ENCODE measurements at places on chromosomes 3 and 15.

DNA sequence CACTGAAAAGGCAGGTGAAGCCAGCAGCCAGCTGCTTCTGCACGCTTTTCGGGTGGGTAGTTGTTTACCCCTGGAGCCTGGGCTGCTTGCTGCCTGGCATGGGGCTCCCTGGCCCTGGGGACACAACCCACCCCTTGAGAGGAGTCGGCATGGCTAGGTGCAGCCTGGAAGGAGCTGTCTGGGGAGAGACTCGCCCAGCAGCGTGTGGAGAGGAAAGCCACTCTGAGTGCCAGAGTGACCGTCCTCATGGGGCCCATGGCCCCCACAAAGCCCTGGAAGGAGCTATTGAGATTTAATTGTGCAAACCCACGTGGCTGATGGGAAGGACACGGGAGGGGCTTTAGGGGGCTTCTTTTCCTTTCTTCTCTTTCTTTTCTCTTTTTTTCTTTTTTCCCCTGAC lies 137.5 kb downstream of the OPA1 start:
- no peak for DNase-seq

DNA sequence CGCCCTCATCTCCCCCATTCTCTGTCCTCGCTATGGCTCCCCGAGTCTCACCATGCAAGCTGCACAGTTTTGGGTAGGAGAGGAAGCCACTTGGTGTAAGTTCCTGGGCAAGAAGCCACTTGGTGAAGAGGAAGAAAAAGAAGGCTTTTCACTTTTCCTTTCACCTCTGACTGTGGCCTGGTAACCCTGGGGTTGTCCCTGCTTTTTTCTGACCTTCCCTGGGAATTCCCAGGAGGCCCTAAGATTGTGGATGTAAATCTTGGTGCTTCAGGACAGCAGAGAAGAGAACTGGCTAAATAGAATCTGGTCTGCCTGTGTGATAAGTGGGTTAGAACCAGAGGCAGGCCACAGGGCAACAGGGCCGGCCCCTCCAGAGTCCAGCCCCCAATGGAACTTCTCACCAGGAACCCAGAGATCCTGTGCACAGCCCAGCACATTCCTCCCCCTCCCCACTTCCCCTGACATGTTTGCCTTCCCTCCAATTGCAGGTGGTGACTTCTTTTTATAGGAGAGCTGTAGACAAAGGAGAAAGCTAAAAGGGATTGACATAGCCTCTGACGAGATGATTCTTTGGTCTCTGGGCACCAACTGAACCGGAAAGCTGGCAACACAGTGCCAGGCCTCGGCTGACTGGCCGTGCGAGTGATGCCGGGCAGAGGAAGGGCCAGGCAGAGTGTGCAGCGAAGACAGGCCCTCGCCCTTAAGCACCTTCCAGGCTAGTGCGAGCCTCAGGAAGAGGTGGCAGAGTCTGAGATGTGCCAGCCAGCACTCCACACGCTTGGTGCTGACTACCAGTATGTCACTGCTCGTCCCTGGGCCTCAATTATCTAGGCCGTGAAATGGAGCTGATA lies 19.4 kb upstream of the SKOR1 start:
- DNase-seq: no peak

DNA sequence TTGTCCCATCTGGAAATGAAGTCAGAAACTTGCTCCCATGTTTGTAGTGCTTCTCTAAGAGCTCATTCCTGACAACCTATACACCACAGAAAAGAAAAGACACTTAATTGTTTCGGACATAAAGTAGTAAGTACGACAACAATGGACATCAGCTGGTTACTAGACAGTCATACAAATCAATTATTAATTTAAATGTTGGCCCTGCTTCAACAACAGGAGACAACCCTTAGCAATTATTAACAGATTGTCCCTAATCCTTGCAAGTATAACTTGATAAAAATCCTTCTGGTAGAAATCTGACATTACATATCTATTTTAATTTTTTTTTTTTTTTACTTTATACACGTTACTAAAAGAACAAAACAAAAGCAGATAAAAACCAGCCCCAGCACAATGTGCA lies 29.8 kb downstream of the ERICH6 start:
- no peak for DNase-seq

GRCh38 chr15:46344115-46344724 lies 709.4 kb downstream of the SQOR start:
- DNase-seq: no peak

DNA sequence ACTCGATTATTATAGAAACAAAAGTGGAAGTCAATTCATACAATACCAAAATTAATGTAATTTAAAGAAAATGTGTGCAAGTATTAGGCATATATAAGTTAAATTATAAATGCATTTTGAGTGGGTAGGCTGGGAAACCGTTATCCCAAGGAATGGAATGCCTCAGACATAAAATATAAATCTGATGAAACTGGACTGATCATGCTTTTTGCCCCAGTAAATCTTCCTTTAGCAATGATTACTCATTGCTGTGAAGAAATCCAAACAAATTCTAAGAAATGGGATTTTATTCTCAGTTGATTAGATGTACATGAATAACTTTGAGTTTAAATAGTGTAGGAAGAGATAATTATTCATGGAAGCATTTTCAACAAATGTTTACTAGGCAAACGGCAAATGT lies 185.5 kb upstream of the KCNMB2 start:
- DNase-seq: no peak

DNA sequence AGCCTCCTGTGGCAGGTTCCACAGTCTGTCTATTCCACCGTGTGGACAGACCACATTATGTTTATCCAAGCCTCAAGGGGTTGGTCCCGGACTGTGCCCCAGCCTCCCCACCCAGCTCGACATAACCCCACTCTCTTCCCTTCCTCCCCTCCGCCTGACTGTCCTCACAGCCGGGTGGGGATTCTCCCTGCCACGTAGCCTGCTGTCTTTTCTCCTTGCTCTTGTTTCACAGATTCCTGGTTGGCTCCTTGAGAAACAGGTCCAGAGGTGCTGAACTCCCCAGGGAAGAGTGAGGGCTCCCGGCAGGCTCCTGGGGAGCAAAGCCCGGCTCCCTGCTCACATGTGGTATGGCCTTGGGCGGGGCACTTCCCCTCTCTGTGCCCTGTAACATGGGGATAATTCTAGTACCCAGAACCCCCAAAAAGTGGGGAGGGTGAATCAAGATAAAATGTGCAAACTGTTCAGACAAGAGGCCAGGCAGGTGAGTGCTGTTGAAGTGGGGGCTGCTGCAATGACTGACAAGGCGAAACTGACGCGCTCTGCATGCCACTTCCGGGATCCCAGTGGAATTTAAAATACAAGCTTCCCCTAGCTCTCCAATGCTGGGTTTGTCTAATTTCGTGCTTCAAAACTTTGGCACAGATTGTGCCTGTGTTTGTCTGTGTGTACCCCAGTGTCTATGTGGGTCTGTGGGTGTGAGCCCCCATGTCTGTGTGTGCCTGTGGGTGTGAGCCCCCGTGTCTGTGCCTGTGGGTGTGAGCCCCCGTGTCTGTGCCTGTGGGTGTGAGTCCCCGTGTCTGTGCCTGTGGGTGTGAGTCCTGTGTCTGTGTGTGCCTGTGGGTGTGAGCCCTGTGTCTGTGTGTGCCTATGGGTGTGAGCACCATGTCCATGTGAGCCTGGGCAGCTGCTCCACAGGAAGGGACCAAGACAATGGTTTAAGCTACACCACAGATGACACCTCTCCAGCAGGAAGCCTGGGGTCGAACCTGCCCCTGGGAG lies 160.6 kb upstream of the IQSEC1 start:
- DNase-seq: no peak

All from activated CD8-positive, alpha-beta memory T cell treated with anti-CD3 and anti-CD28 coated beads for 1 hour (primary cell).